ENCODE measurements at places on chromosomes 16 and 17.

DNA sequence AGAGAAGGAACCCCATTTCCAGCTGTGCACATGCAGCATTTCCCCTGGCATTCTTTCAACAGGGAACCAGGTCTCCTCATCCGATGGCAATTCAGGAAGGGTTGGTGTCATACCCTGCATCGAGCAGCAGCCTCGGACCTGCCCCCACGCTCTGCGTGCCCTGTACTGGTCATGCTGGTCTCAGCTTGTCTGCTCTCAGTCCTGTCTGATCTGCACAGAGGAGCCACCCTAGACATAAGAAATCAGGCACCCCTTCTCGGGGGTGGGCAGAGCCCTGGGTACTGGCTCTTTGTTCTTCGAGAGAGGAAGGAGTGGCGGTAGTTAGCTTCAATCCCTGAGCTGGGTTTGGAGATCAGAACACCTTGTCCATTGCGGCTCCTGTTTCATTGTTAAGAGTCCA, 162.0 kb upstream of the RPH3AL start:
- no peak for DNase-seq

DNA sequence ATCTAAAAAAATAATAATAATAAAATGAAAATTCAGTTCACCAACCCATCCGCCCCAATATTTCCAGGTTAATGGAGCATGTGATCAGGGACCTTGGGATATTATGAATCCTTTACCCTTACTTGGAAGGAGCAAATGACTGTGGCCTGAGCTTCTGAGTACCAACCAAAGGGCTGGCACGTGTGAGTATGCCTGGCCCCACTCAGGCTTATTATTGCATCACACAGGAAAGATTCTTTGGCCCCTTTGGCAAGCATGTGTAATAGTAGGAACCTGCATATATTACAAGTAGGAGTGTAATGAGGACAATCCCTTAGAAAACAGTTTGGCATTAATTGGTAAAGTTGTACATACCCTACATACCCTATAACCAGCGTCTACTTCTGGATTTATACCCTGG, 7.2 kb upstream of the C17orf78 start:
- no peak for DNase-seq

GRCh38 chr16:65315081-65315780, 193.4 kb upstream of the CDH11 start:
- DNase-seq = no peak

DNA sequence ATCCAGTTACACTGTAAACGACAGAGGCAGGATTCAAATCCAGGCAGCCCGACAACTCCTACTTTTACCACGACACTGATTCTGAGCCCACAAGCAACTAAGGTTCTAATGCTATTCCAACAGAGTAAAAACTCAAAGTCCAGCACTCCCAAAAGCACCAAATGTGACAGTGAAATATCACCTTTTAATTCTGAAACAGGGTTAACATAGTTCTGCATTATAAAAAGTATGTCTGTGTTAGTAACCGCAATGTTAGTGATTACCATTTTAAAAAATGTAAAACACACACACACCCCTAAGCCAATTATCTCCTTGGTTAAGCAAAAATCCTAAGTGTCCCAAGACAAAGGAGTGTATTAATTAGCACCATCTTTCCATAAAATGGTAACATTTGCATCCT, 19.7 kb downstream of the HELZ start:
- DNase-seq = no peak

GRCh38 chr16:69724981-69725479, 1.3 kb downstream of the NQO1 start:
- no peak for DNase-seq

GRCh38 chr17:78784352-78784751, 2.3 kb upstream of the CYTH1 start:
- DNase-seq = no peak

- no peak for DNase-seq
Observed at GRCh38 chr16:88346680-88347505, 35.9 kb upstream of the ZNF469 start.

DNA sequence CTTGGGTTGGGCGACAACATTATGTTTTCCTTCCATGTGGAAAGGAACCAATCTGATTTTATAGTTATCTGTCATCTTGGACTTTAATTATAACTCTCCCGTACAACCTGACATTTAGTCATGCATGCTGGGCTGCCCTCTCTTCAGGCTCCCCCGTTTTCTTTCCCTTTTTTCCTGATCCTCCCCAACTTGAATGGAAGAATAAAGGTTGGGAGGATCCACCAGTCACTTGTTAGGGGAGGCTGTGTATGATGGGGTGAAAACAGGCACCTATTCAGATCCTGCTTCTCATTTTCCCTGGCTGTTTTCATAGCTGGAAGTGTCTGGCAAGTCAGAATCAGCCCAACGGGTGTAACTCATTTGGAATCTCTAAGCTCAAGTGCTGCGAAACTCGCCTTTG, 267.2 kb upstream of the SALL1 start:
- no peak for DNase-seq

DNA sequence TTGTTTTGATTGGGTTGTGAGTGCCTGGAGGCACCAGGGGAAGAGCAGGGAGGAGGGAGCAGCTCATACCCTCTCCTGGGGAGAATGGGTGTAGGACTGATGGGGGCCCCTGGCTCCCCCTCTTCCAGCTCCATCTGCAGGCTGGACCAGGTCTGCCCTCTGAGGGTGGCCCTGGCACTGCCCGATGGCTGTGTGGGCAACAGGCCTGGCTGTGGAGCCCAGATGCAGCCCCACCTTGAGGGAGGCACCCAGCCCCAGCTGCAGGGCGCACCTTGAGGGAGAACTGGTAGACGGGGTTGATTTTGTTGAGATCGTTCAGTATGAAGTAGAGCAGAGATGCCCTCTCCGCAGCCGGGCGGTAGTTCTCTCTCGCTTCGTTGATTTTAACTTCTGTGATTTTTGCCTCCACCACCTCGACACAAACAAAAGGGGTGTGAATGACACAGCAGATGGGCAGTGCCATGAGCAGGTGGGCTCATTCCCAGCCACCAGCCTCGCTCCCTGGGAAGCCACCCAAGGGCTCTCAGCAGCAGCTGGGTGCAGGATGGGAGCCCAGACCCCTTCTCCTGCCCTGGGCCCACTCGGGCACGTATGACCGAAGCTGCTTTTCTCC, 71.6 kb downstream of the PGS1 start:
- DNase-seq = no peak

DNA sequence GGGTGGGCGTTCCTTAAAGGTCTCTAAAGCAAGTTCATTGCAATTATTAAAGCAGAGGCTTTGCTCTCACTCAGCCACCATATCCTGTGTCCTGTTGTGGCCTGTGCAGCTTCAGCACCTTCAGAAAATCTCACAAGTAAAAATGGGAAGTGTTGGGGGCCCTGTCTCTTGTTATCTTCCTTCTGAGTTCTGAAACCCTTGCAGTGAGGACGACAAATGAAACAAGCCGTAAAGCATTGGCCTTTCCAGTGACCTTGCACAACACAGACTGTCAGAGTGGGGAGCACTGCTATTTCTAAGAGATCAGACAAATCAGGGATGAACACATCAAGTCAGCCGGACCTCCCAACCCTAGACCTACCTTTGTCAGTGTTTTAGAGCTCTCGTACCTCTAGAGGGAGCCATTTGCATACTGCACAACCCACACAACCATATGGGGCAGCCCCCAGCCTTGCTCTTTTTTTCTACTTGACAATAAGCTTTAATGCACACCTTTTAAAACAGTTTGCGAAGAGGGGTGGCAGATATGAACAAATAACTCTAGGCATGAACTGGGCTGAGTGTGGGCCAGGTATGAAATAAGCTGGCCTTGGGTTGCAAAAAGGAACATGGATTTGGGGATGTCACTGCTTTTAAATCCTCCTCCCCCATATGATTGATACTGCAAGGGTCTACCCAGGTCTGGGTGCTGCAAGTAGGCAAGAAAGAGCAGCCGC, 89.8 kb downstream of the KATNIP start:
- peak; percentile 3 for DNase-seq

DNA sequence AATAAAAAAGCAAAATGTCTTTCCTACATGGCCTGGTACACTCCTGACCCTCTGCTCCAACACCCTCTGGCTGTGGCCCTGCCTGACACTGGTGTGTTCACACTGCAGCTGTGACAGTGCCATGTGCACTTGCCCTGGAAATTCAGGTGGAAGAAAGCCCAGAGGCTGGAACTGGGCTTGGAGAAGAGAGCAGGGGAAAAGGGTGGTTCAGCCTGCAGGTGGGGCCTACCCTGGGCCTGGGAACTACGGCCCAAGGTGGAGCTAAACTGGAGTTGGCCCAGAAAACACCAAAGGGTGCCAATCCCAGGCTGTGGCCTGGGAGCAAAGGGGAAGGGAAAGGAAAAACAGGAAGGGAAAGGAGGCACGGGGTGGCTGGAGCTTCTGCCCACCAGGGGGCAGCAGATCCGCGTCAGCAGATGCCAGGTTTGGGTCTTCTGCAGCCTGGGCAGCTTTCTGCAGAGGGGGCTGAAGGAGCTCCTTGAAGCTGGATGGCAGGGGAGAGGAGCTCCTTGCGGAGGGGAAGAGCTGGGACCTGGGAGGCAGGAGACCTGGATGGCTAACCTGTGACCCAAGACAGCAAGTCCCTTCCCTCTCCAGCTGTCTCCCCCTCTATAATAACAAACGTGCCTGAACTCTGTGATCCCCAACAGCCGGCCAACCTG, 15.4 kb upstream of the CTCF start:
- peak; percentile 63 for DNase-seq

GRCh38 chr16:7372095-7372494, 39.5 kb downstream of the RBFOX1 start:
- no peak for DNase-seq

- DNase-seq = peak; percentile 35
Observed at GRCh38 chr16:31382485-31383161, 10.5 kb upstream of the ITGAD start.

DNA sequence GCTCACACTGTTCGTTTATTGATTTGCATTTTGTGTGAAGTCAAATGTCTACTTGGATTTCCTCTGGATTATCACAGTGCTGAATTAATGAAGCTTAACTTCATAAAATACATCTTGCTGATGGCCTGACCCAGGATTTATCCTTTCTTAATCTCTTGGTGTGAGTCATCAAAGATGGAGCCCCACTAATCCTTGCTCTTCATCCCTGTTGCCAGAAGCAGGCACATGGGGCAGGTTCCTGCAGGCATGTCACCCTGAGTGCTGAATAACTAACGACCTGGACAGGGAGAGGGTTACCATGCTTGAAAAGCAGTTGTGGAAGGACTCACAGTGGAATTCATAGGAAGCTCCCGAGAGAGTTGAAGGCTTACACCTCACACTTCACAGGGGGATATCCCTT, 56.0 kb upstream of the FA2H start:
- DNase-seq = no peak

- no peak for DNase-seq
Observed at GRCh38 chr17:75544250-75544649, 18.8 kb downstream of the LLGL2 start.

All from activated CD4-positive, alpha-beta T cell treated with anti-CD3 and anti-CD28 coated beads for 24 hours (primary cell).